ENCODE measurements at places on chromosomes 12 and 14. TPM values are rescaled to one million over a fixed set of nuclear protein-coding genes. Genes with fewer than 3 reads are reported as not detected.

The ADAM21 gene
- total RNA-seq, result 0.26 TPM

DNA sequence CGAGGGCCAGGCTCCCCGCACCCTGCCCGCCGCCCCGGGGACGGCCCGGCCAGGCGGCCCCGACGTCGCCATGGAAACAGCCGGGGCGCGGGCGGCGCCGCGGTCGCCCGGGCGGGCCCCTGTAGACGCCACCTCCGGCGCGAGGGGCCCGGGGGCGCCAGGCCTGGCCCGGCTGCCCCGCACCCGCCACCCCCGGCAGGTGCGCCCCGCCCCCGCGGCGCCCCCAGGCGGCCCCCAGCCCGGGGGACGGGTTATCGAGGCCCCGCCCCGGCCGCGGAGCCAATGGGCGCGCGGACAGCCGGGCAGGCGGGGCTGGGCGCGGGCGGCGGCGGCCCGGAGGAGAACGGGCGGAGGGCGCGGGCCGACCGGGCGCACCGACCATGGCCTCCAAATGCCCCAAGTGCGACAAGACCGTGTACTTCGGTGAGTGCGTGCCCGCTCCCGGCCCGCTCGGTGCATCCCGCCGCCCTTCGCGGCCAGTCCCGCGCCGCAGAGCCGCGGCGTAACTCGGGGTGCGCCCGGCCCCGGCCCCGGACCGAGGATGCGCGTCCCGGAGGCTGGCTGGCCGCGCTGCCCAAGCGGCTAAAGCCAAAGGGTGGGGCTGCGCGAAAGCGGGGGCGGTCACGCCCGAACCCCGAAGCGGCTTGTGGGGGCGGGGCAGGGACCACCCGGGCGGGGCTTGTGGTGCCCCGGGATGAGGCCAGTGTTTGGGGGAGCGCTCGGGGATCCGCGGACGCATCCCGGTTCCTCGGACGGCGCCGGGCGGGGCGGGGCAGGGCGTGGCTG, at the start of gene CRIP2:
CRIP2 (plus strand) TSS at position 339 of the 786 bp plus-strand sequence; CDS start at position 381, 42 bp downstream.
- no peak for DNase-seq

The MAP3K9 gene
- total RNA-seq, result 1.5 TPM

The TAS2R31 gene
- 1.1 TPM for total RNA-seq

- no peak for DNase-seq
Observed at GRCh38 chr12:108352591-108352990, 13.5 kb upstream of the CMKLR1 start.

The EPYC gene
- total RNA-seq, result not detected

- no peak for DNase-seq
Observed at GRCh38 chr12:109753054-109753401, 39.4 kb downstream of the FAM222A start.

- no peak for DNase-seq
Observed at GRCh38 chr14:81886588-81886987, 352.9 kb upstream of the SEL1L start.

DNA sequence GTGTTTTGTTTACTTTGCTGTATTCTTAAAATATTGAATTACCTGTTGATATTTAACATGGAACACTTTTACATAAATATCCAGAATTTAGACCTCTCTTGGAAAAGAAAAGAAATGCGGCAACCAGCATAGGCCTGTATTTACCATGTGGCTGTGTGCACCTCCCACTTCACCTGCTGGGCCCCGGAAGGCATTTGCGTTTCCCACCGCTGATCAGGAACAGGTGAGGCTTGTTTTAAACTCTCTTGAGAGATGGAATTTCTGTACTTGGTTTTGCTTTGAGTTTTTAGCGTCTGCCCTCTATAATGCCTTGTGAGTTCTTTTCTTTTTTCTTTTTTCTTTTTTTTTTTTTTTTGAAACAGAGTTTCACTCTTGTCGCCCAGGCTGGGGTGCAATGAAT, 124.2 kb downstream of the GLT1D1 start:
- DNase-seq, result no peak

The GUCY2C gene
- not detected for total RNA-seq
